CD8-positive, alpha-beta memory T cell (primary cell): ENCODE measurements at places on chromosomes 11 and 22. TPM values are rescaled to one million over a fixed set of nuclear protein-coding genes. Genes with fewer than 3 reads are reported as not detected.

SELENOH gene
- 272 TPM for total RNA-seq

RIMBP3C gene
- 0.37 TPM for total RNA-seq

FJX1 gene
- 0.26 TPM for total RNA-seq

YPEL4 gene
- 1.7 TPM for total RNA-seq

P2RX3 gene
- total RNA-seq = not detected

SPTBN2 gene
- total RNA-seq = 0.81 TPM

SEPTIN5 gene
- 0.20 TPM for total RNA-seq

OR2AG2 gene
- total RNA-seq = not detected

BCL2L13 gene
- total RNA-seq = 40.1 TPM

TMPRSS13 gene
- total RNA-seq = 1.5 TPM

CD3G gene
- total RNA-seq = 167 TPM

GCAT gene
- 9.3 TPM for total RNA-seq

OR10A4 gene
- total RNA-seq = not detected

TPCN2 gene
- 12.9 TPM for total RNA-seq

SMTNL1 gene
- total RNA-seq = not detected

SREBF2 gene
- total RNA-seq = 87.1 TPM

SLC5A4 gene
- not detected for total RNA-seq

CRYBA4 gene
- total RNA-seq = not detected

MRGPRX4 gene
- not detected for total RNA-seq

MYBPC3 gene
- not detected for total RNA-seq

PRAME gene
- not detected for total RNA-seq
